ENCODE measurements at places on chromosomes 11 and 22. TPM values are rescaled to one million over a fixed set of nuclear protein-coding genes. Genes with fewer than 3 reads are reported as not detected.
A peak's percentile ranks its signal among the peaks of the same experiment; 100 is the strongest.

- no peak for DNase-seq
These were observed 61.5 kb upstream of the EP300 start for GRCh38 chr22:41030891-41031290.

The F2 gene
- 0.27 TPM for polyA plus RNA-seq

The HBB gene
- polyA plus RNA-seq = 110 TPM

The LAYN gene
- polyA plus RNA-seq = 8.3 TPM

The PATE4 gene
- polyA plus RNA-seq = 0.08 TPM

The SRSF8 gene
- 60.2 TPM for polyA plus RNA-seq

The FAM89B gene
- 26.2 TPM for polyA plus RNA-seq

GRCh38 chr11:66510271-66510989, at the start of gene BBS1:
TSS of gene BBS1 (plus strand) at chr11:66510635. CDS start at chr11:66510660, 25 bp downstream.
- peak; percentile 68 for DNase-seq

DNA sequence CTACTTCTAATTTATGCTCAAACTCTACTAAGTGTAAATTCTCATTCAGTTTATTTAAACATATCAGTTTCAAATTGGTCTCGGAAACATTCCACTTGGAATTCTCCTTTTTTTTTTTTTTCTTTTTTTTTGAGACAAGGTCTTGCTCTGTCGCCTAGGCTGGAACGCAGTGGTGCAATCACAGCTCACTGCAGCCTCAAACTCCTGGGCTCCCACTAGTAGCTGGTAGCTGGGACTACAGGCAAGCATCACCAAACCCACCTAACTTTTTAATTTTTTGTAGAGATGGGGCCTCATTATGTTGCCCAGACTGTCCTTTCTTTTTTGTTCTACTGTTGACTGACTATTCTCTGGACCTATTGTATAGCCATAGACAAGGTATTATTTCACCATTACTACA, 33.3 kb upstream of the CCDC81 start:
- DNase-seq = no peak

GRCh38 chr11:134576721-134577171, 164.7 kb upstream of the B3GAT1 start:
- no peak for DNase-seq

GRCh38 chr11:3223932-3224381, 5.3 kb upstream of the MRGPRG start:
- no peak for DNase-seq

The RIMBP3B gene
- polyA plus RNA-seq = not detected

DNA sequence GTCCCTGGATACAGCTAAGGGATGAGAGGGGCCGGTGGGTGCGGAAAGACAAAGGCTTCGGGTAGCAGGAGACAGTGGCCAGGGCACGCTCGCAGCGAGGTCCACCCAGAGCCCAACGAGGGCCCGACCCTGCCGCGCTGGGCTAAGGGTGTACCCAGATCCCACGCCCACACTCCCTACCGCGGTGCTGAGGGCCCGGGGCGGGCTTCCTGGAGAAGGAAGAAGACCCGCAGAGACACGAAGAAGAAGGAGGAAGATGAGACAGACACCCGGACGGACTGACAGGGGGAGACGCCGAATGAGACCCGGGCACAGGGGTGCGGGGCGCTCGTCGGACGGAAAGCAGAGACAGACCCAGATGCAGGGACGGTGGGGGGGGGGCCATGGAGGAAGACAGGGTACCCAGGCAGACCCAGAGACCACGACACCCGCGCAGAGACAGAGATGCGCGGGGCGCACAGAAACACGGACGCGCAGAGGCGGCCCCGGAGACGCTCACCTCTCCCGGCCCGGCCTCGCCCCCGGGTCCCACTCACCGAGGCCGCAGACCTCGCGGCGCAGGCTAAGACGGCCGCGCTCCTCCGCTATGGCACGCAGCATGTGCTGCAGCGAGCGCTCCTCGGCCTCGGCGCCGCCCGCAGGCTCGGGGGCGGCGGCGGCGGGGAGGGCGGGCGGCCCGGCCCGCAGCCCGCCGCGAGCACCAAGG, 437 bp downstream of the KIAA0930 start:
- no peak for DNase-seq

DNA sequence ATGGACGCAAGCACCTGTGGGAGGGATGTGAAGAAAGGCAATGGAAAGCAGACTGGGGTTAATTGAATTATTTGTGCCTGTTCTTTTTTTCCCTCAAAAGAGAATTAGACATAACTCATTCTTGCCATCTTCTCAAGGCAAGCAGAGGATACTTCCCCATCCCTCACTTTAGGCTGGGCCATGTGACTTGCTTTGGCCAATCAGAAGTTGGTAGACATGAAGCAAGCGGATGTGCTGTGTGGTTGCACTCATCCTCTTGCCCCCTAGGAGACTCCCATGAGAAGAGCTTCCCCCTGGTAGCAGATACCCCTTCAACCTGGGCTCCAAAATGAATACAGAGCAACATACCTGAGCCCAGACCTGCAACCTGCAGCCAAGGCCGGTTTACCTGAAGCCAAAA, 124.4 kb upstream of the ZC3H12C start:
- DNase-seq = no peak

DNA sequence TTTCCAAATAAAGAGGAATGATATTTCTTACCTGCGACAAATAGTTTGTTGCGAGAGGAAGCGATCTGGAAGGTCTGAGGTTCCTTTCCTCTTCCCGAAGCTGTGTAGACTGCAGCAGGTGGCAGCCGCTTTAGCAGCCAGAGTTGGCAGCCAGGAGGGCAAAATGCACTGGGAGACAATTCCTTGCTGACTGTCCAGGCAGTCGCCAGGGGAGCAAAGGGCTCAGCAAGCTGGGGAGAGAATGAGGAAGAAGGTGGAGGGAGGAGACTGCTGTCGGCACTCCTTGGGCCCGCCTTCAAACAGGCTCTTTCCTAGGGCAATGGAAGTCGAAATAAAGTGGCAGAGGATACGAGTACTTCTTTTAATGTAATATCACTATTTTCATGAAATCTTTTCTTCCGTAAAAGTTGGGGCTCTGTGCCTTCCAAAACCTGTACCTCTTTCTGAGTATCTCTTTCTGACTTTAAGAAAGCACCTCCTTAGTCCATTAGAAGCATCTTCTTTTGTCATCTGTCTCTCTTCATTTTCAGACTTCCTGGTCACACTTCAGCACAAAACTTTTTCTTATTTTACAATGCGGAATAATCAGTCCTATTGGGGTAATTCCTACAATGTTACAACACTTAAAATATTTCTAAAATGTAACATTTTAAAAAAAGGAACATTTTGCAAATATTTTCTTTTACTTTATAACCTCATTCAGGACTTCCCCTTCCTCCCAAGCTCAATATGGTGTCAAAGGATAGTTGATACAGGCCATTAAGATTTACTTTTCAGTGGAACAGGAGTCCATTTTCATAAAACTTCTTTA, at the start of gene IL18:
Gene IL18, minus strand, starts transcription at position 220 of the 811 bp plus-strand sequence. CDS start 9,041 bp downstream, outside the sequence.
- DNase-seq = no peak

DNA sequence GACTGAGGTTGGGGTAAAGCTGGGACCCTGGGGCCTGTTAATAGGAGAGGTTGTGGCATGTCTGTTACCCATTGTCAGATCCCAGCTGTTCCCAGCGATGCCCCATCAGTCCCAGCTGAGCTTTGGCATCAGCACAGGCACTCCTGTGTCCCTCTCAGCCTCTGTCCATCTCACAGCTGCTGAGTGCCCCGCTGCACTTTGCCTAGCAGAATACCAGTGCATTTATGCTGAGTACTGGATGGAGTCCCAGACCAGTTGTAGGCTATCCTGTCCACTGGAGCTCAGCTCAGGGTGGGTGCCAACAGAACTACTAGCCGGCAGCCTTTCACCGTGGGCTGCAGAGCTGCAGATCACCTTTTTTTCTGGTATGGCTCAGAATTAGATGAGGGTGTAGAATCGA, 9.9 kb downstream of the FXYD6 start:
- no peak for DNase-seq

DNA sequence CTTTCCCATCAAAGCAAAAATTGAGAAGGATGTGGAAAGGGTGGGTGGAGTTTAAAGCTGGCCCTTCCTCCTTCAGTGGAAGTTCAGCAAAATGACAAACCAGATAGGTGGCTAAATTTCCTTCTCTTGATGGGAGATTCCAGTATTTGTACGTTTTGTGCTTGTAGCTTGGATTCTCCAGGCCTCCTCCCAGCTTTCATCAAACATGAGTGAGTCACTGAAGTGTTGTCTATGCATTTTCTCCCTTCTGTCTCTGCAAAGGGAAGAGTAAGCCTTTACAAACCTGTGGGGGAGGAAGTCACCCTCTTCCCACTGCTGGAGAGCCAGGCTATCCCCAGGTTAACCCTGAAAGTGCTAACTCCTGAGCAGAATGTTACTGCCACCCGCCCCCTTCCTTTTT, 6.4 kb downstream of the MARK2 start:
- no peak for DNase-seq

DNA sequence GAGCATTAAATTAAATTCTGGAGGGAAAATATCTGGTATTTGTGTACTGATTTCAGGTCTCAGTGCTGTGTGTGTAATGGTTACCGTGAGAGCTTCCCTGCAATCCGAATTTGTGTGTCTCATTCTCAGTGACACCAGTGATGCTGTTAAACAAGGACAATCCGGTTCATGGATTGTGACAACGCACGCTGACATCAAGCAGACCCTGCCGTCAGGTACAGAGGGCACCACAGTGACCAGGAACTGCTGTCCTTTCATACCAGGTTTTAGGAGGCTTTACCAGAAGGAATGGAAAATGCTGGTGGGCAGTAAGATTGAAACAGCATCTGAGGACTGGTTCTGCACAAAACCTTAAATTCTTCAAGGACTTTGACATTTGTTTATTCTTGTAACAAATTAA, 30.5 kb upstream of the PLET1 start:
- DNase-seq = no peak

The OR8A1 gene
- not detected for polyA plus RNA-seq
